Fibroblast of the aortic adventitia (primary cell): ENCODE measurements at places on chromosomes 16 and 17.

DNA sequence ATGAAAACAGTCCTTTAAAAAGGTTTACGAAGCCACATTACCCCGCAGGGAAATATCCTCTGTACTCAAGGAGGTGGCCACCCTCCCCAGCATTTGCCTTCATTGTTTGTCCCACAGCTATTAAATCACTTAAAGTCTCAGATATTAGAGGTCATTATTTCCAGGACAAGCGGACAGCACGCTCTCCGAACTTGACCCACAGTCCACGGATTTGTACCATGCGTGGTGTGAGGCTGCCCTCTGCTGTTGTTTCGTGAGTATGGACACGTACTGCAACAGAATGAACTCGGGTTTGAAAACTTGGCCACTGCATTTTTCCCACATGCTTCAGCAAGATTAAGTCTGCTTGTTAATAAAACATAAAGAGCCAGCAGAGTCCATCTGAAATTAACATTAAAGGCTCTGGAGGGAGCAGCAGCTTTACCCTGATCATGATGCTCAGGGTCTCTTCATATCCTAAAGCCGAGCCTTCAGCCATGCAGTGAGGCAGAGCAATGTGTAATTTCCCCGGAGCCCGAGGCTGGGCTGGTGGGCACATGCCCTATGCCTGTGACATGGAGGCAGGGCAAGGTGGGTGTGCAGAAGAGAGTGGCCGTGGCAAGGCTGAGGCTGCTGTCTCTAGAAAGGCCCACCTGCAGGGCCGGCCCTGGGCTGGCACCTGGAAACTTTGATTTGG is 19.7 kb downstream of the MEAK7 start:
- peak; percentile 69 for DNase-seq

GRCh38 chr17:58344791-58345157 is 7.2 kb downstream of the SUPT4H1 start:
- DNase-seq: no peak

DNA sequence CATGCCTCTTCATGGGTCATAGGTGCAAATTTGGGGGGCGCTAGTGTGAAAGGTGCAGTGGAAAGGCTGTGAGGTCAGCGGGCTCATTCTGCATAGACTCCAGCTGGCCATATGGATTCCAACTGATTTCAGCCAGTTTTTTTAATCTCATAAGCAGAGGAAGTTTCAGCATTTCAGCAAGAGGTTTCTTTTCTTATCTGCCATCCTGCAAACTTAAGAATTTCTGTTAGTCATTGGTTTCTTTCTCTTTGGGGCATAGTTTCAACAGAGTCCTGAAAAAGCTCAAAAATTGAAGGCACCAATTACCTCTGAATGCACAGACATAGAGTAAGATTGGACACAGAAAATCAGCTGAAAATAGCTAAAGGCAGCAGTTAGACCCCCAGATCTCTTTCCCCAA is 16.2 kb upstream of the ALOX15 start:
- DNase-seq: peak; percentile 64

- DNase-seq: peak; percentile 99
These were observed 5.4 kb downstream of the PGS1 start for GRCh38 chr17:78383725-78384471.

GRCh38 chr16:88807142-88807625 is 3.6 kb downstream of the CDT1 start:
- no peak for DNase-seq

- peak; percentile 7 for DNase-seq
These were observed 5.1 kb downstream of the PLCG2 start for GRCh38 chr16:81784072-81784795.

- DNase-seq: no peak
These were observed 4.1 kb upstream of the NAGS start for GRCh38 chr17:44000141-44000860.

GRCh38 chr17:36671144-36671543 is 69.8 kb downstream of the MRM1 start:
- no peak for DNase-seq

- DNase-seq: no peak
These were observed 23.3 kb upstream of the HOXB13 start for GRCh38 chr17:48751733-48752398.

GRCh38 chr16:48164907-48165715 is 9.3 kb upstream of the ABCC12 start:
- peak; percentile 69 for DNase-seq

- no peak for DNase-seq
These were observed 182.2 kb upstream of the CPHXL start for GRCh38 chr16:75908331-75909117.

DNA sequence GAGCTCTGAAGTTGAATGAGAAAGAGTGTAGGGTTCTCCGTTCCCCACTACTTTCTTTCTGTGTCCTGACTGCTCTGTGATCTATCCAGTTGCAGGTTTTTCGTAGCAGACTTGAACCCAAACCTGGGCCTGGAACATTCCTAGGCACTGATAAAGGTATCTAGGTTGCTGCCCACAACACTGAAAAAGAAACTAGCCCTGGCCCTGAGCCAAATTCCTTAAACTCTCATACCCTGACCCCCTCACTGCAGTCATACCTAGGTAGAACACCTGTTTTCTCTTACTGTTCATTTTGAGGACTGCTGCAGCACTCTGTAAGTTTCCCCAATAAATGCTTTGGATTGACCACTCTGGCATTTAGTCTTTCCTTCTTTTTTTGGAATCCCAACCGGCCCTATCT is 5.4 kb downstream of the HYDIN start:
- DNase-seq: no peak

DNA sequence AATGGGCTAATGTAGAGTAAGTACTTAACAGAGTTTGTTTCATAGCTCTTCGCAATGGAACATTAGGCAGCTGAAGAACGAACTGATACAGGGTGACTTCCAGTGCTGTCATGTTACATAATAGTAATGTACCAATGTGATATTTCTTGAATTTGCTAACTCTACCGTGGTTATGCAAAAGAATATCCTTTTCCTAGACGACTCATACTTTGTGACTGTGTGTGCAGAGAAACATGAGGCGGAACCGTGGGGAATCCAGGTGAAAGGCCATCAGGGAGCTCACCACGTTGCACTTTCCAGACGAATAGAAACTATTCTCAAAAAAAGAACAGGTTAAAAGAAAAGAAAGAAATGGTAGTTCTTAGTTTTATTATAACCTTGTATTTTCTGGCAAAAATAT is 13.2 kb downstream of the NOB1 start:
- peak; percentile 19 for DNase-seq
